ENCODE measurements at places on chromosomes 7 and 10.

GRCh38 chr10:13629116-13629515 lies 42.4 kb downstream of the PRPF18 start:
- DNase-seq, result no peak

DNA sequence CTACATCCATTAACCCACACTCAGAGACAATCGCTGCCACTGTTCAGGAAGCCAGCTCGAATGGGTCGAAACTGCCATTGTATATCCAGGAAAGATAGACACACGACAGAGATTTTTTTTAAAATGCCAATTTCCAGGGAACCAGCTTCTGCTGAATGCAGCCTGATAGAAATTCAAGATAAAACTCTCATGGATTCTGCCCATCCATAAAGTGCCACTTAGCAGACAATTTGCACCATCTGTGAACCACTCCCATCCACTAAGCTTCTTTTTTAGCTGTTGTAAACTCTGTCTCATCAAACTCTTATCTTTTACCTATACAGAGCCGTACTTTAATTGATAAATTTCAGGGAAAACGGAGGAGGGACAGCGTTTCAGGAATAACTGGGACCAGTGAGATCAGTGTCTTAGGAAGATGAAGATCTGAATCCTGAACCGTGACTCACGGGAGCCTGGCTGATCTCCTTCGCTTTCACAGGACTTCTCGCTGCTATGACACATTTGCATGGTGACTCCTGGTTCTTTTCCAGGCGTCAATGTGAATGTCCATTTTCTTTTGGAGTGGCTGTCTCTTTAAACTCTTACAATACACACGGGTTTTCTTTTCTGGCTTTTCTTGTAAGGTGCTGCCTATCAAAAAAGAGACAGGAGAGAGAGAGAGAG lies 103.4 kb downstream of the FAM204A start:
- DNase-seq, result no peak

- no peak for DNase-seq
Observed at GRCh38 chr7:151056283-151056665, 1.4 kb downstream of the CDK5 start.

DNA sequence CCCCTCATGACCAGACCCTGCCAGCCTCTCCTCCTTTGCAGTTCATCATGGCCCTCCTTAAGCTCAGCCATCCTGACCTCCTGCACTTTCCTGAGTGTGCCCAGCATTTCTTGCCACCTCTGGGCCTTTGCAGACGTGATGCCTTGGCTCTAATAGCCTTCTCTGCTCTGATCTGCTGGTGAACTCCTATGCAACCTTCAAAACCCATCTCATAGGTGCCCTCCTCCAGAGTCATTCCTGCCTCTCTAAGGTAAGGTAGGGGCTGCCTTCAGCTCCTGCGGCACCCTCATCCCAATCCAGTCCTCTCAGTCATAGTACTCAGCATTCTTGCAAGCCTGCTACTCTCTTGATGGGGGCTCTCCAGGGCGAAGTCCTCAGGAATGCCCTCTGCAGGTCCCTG lies 19.3 kb upstream of the ELN start:
- DNase-seq, result no peak

GRCh38 chr7:44244282-44244681 lies 43.5 kb downstream of the YKT6 start:
- no peak for DNase-seq

GRCh38 chr10:102845352-102845902 lies 8.2 kb upstream of the CYP17A1 start:
- no peak for DNase-seq

DNA sequence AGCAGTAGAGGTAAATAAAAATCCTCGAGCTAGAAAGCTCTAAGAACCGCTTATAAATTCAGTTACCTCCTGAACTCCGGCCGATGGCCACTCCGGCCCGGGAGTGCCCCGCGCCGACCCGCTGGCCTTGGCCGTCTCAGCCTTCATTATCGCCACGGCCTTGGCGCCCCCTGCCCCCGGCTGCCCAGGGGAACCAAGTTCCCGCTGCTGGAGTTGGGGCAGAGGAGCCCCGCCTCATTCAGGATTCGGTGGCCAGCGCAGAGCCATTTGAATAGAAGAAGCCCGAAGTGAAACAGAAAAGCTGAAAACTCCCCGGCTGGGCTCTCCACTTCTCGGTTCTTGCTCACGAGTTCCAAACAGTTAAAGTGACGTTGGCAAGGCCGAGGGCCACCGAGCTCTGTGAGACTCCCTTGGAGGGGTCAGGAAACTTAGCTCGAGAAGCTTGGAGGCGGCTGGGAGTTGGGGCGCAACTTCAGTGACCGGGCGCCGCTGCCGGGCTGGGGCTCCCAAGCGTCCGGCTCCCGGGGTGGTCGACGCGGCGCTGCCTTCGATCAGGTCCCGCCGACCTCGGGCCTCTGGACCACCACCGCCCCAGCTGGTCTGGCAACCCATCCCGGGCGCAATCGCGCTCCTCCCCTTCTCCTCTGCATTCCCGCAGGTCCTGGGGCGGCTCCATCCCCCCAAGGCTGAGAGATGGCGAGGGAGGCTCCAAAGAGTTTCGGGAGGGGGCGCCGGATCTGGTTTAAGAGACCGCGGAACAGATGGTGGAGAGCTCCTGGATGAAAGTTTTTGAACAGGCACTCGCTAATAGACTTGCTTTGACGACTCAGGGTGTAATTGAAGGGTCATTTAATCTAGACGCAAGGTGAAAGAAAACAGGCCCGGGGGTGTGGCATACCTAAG lies 5.8 kb upstream of the FEZF1 start:
- no peak for DNase-seq

- peak; percentile 58 for DNase-seq
Observed at GRCh38 chr7:146375170-146375569, 258.6 kb downstream of the CNTNAP2 start.

DNA sequence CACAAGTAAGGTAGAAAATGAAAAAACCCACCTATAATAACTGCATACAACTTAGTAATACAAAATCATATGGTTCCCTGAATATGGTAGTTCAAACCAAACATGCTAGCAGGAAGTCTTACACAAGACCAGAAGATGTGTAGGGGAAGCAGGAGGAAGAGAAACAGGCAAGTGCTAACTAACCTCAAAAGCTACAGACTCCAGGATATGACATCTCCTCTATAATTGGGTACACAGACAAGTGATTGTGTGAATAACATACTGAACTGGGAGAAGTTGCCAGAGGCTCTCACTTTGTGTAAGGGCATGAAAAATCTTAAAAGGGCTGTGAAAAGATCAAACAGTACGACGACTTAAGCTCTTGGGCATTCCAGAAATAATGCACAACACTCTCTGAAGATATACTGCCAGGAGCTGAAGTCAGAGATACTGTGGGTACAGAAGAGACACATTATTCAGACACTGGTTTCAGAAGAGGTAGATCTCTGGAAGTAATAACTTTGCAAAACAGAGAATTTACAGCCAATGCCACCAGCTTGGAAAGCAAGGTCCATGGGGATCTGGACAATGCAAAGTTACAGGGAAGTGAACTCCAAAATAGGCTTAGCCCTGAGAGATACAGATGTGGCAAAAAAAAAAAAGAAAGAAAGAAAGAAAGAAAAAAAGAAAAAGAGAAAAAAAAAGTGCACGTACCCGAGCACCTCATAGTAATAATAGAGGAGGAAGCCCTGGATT lies 767.2 kb downstream of the TNS3 start:
- no peak for DNase-seq

DNA sequence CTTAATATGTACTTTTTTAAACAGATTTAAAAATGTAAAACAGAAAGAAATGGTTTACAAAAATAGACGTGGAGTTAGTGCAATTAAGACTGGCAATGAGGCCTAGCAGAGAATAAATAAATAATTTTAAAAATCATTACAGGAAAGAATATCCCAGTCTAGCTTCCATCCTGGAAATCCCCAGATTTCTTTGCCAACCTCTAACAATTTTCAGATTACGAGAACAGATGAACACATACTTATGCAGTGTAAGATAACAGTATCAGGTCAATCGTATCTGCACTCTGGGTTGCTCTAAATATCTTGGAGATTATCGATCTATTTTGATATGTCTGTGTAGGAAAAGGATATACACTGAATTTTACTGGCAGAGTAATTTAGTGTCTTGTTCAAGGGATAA lies 210.5 kb downstream of the SEMA3A start:
- no peak for DNase-seq

GRCh38 chr10:90969121-90969534 lies 48.2 kb upstream of the ANKRD1 start:
- no peak for DNase-seq

GRCh38 chr7:92158660-92159575 lies 20.0 kb downstream of the LRRD1 start:
- peak; percentile 74 for DNase-seq

GRCh38 chr10:66307826-66308225 lies 618.0 kb upstream of the LRRTM3 start:
- DNase-seq, result no peak

- DNase-seq, result no peak
Observed at GRCh38 chr10:73433538-73433867, at the start of gene MSS51. Gene MSS51, minus strand, starts transcription at chr10:73433561. Its CDS starts 5,277 bp downstream, at chr10:73428284.

- no peak for DNase-seq
Observed at GRCh38 chr7:134674424-134674823, 27.8 kb downstream of the BPGM start.

- no peak for DNase-seq
Observed at GRCh38 chr7:33485747-33486493, 356.6 kb downstream of the BBS9 start.

GRCh38 chr10:65470986-65471385 lies 1454.8 kb upstream of the LRRTM3 start:
- DNase-seq, result no peak

GRCh38 chr7:102291056-102291915 lies 4.6 kb downstream of the SH2B2 start:
- no peak for DNase-seq

- DNase-seq, result no peak
Observed at GRCh38 chr7:95646350-95646749, 50.0 kb upstream of the PDK4 start.

DNA sequence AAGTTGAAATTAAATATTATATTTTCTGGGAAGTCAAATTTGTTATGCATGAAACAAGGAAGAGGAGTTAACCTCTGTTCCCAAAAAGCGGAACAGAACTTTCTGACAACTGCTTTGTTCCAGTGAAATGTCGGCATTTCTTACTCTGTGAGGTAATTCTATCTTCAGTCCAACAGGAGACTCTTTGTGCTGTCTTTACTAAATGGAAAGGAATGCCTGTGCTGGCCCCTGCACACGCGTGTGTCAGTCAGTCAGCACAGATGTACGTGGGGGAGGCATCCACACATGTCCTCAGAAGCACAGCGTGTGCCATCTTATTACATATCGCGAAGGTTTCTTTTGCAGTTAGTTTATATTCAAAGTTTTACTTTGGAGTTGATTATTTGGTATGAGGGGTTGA lies 37.5 kb downstream of the NET1 start:
- no peak for DNase-seq

DNA sequence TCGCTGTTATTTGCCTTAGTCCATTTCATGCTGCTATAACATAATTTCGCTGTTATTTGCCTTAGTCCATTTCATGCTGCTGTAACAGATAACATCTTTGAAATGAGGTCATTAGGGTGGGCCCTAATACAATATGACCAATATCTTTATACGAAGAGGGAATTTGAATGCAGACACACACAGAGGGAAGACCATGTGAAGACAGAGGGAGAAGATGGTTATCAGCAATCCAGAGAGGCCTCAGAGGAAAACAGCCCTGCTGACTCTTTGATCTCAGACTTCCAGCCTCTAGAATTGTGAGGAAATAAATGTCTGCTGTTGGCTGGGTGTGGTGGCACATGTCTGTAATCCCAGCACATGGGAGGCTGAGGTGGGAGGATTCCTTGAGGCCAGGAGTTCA lies 404.9 kb downstream of the TYW1 start:
- no peak for DNase-seq

- no peak for DNase-seq
Observed at GRCh38 chr10:97095701-97096260, 90.0 kb downstream of the SLIT1 start.

GRCh38 chr7:73972614-73973013 lies 55.4 kb upstream of the ELN start:
- DNase-seq, result no peak

DNA sequence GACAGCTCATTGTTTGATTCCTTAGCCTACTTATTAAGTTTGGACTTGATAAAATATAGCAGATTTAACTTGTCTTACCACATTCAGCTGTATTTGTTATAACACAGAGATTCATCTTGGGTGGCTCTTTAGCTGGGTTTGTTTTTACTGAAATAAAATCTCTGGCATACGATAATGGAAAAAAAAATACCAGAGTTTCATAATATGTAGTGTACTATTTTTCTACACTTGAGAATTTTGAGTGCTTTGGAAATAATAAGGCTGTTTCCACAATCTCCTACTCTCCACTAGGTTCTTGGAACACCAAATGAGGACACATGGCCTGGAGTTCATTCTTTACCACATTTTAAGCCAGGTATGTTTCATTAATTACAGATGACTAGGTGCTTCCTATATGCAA lies 218.6 kb upstream of the FZD1 start:
- no peak for DNase-seq

DNA sequence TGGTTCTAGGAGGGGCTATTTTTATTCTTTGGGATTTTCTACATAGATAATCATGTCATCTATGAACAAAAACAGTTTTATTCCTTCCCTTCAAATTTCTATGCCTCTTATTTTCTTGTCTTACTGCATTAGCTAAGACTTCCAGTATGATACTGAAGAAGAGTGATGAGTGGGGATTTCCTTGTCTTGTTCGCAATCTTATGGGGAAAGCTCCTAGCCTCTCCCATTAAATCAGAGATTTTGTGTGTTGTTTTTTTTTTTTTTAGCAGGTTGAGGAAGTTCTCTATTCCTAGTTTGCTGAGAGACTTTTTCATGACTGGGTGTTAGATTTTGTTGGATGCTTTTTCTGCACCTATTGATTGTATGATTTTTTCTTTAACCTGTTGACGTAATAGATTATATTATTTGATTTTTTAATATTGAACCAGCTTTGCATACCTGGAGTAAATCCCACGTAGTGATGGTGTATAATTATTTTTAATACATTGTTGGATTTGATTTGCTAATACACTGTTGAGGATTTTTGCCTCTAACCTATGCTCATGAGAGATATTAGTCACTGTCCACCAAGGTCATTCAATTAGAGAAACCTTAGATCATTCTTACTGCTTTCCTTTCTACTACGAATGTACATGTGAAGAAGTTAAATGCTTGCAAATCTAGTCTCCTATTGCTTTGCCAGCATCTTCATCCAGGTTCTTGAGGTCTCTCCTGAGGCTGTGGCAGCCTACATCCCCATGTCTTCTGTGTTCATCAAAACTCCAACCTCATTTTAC lies 6.5 kb downstream of the ATP5F1C start:
- DNase-seq, result no peak

- peak; percentile 28 for DNase-seq
Observed at GRCh38 chr10:50367732-50368131, 116.4 kb upstream of the ASAH2 start.

DNA sequence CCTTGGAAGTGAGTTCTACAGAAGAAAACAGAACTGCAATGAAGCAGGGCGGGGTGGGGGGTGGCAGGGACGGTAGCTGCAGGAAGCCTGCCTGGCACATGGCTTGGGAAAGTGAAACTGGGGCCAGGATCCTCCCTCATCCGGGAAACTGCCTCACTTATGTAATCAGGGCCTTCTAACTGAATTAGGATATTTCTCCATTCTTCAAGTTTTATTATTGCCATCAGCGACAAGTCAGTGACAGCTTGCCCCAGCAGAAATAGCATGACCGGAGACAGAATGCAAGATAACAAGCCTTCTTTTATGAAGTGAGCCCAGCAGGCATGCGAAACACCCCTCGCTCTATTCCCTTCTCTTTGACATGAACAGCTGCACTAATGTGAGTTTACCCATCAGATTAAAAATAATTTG lies 77.5 kb upstream of the CACUL1 start:
- DNase-seq, result no peak
